Stimulated activated CD8-positive, alpha-beta memory T cell treated with anti-CD3 and anti-CD28 coated beads, Interleukin-4, amount 100 ng/mL, for 1 hour (primary cell): ENCODE measurements at places on chromosomes 5 and 9.

DNA sequence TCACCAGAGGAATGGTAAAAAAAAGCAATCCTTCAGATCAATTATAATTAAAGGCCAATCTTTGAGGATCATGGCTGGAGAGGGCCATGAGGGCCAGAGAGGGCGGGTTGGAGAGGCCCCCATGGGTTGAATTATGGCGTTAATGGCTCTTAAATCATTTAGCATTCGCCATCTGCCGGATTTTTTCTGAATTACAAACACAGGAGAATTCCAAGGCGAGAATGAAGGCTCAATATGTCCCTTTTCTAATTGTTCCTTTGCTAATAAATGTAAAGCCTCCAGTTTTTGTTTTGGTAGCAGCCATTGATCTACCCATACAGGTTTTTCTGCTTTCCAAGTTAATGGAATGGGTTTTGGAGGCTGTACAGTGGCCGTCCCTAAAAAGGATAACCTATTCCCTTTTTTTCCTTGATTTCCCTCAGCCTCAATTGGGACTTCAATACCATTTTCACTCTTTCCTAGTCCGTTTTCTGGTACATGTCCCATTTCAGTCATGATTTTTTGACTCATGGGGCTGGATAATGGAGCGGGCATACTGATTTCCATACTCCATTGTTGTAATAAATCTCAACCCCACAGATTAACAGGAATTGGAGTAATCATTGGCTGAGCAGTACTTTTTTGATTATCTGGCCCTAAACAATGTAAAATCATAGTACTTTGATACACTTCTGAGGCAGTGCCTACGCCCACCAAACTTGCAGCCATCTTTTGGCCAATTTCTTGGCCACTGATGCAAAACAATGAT, 6.7 kb upstream of the TMEM141 start:
- DNase-seq: no peak

- no peak for DNase-seq
These were observed 10.9 kb downstream of the ACTL7B start for GRCh38 chr9:108844856-108845255.

- DNase-seq: no peak
These were observed 157.5 kb downstream of the MAPKAP1 start for GRCh38 chr9:125549465-125549871.

GRCh38 chr9:114852050-114852594, 46.3 kb upstream of the TNFSF15 start:
- DNase-seq: no peak

DNA sequence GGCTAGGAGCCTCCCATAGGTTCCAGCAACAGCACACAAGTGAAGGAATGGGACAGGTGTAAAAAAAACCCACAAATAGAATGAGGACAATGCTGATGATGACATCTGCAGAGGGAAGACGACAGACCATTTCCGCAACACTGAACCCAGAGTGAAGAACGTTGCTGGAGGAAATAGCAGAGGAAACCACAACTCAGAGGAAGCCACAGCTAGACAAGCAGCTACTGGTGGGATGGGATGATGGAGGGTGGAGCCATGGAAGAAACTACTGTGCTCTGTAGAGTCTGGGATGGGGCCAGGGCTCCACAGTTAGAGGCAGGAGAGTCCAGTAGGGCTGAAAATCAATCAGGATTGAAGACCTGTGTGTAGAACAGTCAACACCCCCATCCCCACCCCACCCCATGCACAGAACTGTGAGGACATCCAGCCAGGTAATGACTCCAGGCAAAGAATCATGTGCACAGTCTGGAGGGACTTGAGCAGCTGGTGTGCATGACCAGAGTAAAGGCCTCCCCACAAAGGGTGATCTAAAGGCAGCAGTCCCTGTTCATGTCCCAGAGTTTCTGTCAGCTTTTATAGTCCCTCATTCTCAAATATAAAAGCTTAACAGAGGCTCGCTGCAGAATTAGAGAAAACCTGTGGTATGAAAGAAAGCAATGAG, 65.2 kb upstream of the SPIN1 start:
- DNase-seq: peak; percentile 15

DNA sequence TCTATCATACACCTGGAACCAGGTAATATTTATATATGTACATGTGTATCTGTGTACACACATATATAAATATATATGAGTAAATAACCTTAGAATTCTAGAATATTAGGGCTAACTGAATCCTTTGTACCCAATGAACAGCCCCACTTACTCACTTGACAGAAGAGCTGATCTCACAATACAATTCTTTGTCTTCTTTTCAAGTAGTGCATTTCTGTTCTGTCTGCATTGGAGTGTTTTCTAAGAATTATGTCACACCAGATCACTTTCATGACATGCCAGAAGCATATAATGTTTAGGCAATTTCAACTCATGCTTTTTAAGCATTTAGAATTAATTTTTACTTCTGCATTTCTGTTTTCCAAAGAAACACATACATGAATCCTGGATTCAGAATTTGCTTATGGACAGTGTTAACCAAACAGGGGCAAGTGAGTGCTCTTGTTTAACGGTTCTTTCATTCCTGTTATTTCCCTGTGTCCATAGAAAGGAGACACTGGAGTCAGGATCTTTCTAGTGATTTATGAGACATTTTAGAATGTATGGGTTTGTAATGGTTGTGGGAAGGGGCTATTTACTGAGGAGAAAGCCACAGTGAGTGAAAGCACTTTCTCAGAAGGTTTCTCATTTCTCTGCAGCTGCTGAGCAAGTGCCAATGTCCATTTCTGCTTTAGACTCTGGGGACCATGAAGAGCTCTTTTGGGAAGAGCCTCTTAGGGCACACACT, 123.2 kb downstream of the RMI1 start:
- DNase-seq: no peak

GRCh38 chr5:16464231-16464630, 1.4 kb downstream of the ZNF622 start:
- DNase-seq: no peak
